ENCODE measurements at places on chromosomes 5 and 9.
A peak's percentile ranks its signal among the peaks of the same experiment; 100 is the strongest.

GRCh38 chr5:2227433-2227832, 344.7 kb upstream of the IRX4 start:
- DNase-seq: no peak

DNA sequence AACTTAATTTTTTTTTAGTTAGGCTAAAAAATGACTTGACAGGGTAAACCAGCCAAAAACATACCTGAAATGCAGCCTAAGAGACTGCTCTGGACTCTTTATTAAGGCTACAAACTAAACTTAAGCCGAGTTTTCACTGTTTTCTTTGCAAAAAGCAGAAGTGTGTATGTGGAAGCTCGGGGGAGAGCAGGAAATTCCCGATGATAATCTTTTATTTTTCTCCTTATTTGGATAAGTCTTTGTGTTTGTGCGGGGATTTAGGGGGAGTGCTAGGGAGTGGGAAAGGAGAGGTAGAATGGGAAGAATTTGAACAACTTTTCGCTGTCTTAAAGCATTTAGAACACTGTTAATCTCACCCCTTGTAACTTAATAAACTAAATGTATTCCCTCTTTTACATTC, 30.7 kb upstream of the GPR21 start:
- DNase-seq: no peak

- no peak for DNase-seq
These were observed 27.1 kb upstream of the ACTBL2 start for GRCh38 chr5:57509501-57510260.

DNA sequence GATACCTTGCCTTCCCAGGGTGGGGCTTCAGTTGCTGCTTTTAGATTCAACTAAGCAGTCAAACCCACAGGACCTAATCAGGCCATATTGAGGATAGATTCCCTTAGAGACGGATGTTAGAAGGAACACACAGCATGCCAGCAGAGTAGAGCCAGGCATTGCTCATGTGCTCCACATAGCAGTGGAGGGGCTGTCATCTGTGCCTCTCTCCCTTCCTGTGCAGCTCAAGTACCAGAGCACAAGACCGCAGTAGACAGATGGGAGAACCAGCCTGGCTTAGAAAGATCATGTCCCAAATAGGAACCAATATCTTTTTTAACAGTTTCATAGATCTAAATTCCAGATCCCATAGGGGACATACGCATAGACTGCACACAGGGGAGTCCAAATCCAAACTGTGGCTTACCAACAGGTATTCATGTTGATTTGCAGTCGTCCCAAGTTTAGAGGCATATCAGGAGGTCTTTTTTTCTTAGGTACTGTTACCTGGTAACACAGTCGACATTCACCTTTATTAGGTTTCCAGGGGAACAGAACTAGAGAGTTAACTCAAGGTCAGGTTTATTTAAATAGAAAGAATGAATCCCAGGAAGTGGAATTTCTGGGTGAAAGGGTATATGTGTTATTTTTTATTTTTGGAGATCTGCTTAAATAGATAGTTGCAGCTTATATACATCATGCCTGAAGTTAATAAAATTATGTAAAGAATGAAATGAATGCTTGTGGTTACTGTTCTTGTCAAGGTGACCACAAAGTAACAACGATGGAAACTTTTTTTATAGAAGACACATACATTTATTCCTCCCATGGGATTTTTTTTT, 43.5 kb upstream of the PCAT7 start:
- DNase-seq: no peak

GRCh38 chr9:27505744-27506161, 18.3 kb upstream of the IFNK start:
- no peak for DNase-seq

GRCh38 chr9:116812231-116813030, 125.3 kb downstream of the TRIM32 start:
- DNase-seq: no peak

DNA sequence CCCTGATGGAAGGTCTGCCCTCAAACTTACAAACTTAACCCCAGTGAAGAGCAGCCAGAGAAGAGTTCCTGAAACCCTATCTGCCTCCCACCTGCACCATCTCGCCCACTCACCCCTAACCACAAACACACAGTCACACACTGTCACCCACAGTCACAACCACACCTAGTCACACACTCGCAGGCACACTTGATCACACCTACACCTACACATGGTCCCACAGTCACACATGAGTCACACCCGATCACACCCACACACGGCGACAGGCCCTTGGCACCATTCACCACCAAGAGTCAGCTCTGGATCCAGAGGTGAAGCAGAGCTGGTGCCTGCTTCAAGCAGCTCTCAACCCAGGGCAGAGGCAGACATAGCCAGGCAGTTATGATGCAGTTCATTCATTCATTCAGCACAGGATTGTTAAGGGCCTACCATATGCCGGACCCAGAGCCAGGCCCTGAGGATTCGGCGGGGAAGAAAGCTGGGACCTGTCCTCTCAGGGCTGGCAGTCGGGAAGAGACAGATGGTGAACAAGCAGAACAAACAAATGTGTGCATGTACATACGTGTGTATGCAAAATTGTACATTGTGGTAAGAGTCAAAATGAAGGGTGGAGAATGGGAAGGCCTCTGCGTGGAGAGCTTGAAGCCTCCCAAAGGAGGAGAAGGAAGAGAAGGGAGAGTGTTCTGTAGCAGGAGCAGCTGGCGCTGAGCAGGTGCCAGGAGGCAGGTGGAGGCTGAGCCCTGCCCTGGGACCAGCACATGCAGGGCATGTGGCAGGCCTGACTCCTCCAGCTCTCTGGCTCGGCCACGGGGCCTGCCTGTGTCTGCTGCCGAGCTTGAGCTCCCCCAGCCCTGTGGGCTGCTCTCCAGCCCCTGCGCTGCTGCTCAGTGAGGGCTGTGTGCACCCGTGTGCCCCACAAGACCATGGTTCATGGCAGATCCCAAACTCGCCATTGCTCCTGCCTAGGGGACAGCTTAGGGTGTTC, 6.4 kb downstream of the TSPAN17 start:
- no peak for DNase-seq

GRCh38 chr9:27749838-27750237, 176.6 kb upstream of the C9orf72 start:
- no peak for DNase-seq

DNA sequence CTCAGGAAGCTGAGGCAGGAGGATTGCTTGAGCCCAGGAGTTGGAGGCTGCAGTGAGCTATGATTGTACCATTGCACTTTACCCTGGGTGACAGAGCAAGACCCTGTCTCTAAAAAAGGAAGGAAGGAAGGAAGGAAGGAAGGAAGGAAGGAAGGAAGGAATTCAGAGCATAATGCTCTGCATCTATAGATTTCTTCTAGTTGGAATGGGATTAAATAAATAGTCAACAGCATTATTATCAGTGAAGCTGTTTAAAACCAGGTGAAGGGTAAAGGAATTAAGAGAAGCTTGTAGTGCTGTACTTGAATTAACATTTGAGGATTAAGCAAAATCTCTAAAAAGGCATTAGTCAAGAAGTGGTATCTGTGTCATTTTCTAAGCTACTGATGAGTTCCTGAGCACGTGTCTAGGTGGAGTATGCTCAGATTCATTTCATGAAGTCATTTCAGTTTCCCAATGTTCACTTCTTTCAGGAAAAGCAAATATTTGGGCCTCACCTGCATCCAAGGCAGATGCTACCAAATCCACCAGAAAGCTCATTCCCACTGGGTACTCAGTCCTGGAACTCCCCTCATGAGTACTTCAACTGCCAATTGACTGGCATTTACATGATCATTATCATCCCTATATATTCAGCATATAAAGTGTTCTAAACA, 8.4 kb downstream of the PDE6A start:
- no peak for DNase-seq

- peak; percentile 85 for DNase-seq
These were observed 32.6 kb upstream of the TMOD1 start for GRCh38 chr9:97468658-97469448.

DNA sequence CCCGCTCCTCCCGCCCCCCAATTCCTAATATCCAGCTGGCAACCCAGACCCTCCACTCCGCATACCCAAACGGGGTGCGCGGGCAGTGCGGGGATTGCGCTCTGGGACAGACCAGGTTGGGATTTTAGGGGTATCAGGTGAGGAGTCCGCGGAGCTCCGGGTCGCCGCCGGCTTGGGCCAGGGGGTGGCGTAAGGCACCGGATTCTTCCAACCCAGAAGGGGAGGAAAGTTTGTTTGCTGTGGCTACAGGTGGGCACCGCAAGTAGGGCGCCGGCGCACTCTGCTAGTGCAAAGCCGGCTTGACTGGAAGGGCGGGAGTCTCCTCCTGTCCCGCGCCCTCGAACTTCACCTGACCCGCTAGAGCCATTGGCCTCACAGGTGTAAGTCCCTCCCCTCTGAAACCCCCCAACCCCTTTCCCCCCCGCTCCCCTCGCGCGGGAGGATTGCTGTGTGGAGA, 709 bp downstream of the IQGAP2 start:
- no peak for DNase-seq

DNA sequence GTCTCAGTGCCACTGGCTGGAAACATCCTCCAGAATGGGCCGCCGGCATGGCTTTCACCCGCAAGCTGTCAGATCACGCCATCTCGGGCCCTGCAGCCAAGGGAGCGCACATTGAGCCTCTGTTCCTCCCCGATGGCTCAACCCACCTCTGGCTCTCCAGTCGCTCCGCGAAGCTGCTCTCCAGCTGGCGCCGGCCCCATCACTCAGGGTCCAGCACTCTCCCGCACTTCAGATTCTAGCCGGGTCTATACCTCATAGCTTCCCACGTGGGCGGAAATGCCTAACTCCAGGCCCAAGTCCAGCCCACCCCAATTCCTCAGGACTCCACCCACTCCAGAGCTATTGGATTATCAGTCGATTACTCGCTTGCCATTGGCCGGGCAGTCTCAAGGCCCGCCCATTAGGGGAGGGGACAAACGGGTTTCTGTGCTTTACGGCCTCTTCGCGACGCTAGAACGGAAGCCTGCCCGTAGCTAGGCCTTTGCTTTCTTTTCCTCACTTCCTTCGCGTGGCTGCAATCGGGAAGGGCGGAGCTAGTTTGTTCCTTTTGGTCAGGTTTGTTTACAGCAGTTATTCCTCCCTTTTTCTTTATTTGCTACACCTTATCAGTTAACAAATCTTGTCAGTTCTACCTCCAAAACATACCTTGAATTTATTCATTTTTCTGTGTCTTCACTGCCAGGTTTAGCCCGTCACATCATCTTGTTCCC, at the start of gene NOL6:
Gene NOL6, minus strand, starts transcription at position 282 of the 710 bp plus-strand sequence. Its CDS starts 82 bp downstream, at position 200.
- DNase-seq: peak; percentile 99

DNA sequence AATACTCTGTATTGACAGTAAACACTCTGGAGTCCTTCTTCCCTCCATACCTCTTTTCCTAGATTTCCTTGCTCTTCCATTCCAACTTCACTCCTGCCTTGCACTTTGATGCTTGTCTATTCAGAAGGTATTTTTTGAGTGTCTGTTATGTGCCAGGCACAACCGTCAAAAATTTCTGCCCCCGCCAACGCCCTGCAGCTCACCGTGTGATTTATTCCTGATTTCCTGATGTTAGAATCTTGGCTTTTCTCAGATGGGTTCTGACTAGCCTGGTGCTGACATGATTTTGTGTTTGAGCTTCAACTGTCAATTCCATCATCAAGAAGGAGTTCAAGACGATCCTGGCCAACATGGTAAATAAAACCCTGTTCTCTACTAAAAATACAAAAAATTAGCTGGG, 297.5 kb downstream of the AGTPBP1 start:
- DNase-seq: no peak

Measured in testis (tissue), 5 donors.